ENCODE measurements at places on chromosomes 3 and 15. TPM values are rescaled to one million over a fixed set of nuclear protein-coding genes. Genes with fewer than 3 reads are reported as not detected.

DNA sequence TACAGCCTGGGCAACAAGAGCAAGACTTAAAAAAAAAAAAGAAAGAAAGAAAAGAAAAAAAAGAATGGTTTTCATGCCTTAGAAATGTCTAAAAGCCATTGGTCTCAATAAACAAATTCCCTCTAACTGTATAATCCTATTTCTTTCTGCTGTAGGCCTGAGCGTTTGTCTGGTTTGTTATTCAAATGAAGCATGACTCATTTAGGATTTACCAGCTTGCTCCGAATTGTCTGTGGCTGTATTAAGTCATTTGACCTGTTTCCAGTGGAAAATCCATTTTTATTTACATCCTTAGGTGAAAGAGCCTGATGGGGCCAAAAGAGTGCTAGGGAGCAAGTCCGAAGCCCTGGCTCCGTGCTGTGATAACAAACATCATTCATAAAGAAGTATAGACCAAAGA lies 73.8 kb downstream of the BDH1 start:
- no peak overlapping the region for H3K4me3 ChIP-seq
- no peaks in the 10 kb centered on the region for H3K36me3 ChIP-seq
- H3K4me1 ChIP-seq: no peaks in the 10 kb centered on the region
- no peak for DNase-seq
- no peak overlapping the region for H3K27ac ChIP-seq

Gene ZNF717
- total RNA-seq: 22.0 TPM

Gene MAPKBP1
- 5.9 TPM for total RNA-seq

Gene P3H2
- total RNA-seq: 12.6 TPM

DNA sequence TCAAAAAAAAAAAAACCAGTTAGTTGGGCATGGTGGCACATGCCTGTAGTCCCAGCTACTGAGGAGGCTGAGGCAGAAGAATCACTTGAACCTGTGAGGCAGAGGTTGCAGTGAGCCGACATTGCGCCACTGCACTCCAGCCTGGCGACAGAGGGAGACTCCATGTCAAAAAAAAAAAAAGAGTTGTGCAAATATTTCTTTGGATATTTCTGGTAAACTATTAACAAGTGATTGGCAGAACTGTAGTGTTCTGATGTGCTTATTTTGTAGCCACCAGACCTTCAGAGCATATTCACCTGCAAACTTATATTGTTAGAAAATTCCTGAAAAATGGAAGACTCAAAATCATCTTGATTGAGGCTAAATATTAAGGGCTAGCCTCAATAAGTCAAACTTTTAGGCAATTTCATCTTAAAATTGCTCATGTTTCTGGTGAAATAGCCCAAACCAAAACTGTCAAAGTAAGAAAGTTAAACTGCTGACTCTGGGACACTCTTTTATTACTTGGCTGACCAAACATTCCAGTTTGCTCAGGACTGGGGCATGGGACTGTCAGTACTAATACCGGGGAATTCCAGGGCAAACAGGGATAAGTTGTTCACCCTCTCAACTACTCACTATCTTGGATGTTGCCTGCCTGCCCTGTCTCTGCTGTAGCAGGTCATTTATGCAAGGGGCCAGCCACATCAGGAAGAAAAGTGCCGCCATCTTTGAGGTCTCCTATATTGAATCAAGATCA lies 37.0 kb downstream of the ABHD2 start:
- H3K36me3 ChIP-seq: no peaks in the 10 kb centered on the region
- no peaks in the 10 kb centered on the region for H3K4me1 ChIP-seq
- no peak overlapping the region for H3K27ac ChIP-seq
- H3K4me3 ChIP-seq: no peak overlapping the region
- no peak for DNase-seq
- no peaks in the 10 kb centered on the region for H3K27me3 ChIP-seq

GRCh38 chr3:71171247-71171646 lies 412.3 kb downstream of the FOXP1 start:
- no peak overlapping the region for H3K4me3 ChIP-seq
- H3K27me3 ChIP-seq: no peaks in the 10 kb centered on the region
- H3K36me3 ChIP-seq: no peaks in the 10 kb centered on the region
- no peaks in the 10 kb centered on the region for H3K4me1 ChIP-seq

Gene BCL2A1
- 12.6 TPM for total RNA-seq

GRCh38 chr3:168865022-168865551 lies 769.4 kb upstream of the GOLIM4 start:
- H3K27ac ChIP-seq: no peak overlapping the region
- DNase-seq: no peak
- H3K4me3 ChIP-seq: no peak overlapping the region

GRCh38 chr3:7621046-7621630 lies 760.2 kb downstream of the GRM7 start:
- H3K27ac ChIP-seq: no peak overlapping the region
- no peaks in the 10 kb centered on the region for H3K4me1 ChIP-seq
- no peak overlapping the region for H3K4me3 ChIP-seq

DNA sequence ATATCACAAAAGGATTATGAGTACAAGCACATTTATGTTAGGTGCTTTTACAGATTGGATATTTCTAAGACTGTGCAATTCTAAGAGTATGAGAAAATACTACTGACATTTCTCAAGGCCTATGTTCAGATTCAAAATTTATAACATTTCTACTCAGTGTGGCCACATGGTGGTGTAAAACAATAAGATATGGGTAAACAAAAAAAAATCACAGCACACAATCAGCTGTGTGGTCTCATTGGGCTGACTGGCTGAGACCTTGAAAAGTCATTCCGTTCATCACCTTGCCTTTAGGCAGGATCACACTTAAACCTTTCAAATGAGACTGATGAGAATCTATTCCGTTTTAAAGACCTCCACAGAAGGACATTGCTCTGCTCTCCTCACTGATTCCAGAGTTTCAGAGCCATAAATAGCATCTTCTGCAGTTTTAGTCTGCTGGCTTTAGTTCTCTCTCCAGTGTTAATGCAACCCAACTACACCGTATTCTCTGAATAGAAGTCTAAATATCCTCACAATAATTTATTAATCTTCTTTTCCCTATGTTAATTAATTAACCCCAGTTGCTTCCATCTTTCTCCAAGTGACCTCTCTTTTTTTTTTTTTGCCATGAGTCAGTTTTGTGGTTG lies 158.2 kb downstream of the SPATA16 start:
- no peak overlapping the region for H3K4me3 ChIP-seq
- no peak overlapping the region for H3K27ac ChIP-seq
- H3K4me1 ChIP-seq: no peaks in the 10 kb centered on the region
- DNase-seq: no peak

DNA sequence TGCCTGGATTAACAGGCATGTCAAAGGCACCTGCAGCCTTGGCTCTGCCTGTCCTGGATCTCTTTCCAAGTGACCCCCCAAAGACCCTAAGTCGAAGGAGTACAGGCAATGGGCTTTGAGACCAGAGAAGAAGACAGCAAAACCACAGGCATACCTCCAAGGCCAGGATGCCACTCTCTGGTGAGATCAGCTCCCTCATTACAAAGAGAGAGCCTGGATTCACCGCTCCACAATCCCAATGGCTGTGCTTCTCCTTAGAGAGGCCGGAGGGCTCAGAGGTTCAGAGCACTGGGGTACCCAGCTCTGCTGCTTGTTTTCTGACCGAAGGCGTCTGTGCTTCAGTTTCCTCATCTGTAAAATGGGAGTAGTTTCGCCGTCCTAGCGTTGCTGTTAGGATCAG lies 154.6 kb upstream of the MEF2A start:
- H3K27ac ChIP-seq: no peak overlapping the region
- H3K27me3 ChIP-seq: no peaks in the 10 kb centered on the region
- no peak for DNase-seq
- H3K36me3 ChIP-seq: no peaks in the 10 kb centered on the region
- peaks cover 4% of the 10 kb centered on the region for H3K4me1 ChIP-seq

DNA sequence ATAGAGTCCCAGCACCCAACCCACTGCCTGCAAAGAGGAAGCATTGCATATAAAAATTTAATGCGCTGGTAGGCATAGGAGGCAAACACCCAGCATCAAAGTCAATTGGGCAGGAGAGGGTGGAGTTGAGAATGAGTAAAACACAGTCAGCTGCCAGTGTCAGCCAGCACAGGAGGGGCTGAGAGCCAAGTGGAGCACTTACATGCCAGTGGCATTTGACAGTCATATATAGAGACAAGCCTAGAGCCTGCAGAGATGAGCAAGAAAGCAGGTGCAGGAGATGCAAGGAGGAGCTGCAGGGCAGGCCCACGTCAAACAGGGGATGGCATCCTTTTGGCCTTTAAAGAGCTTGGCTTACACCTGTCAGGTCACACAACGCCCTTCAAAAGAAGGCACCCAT lies 27.6 kb upstream of the ZFAND6 start:
- DNase-seq: no peak
- no peak overlapping the region for H3K27ac ChIP-seq
- H3K27me3 ChIP-seq: no peaks in the 10 kb centered on the region
- H3K36me3 ChIP-seq: no peaks in the 10 kb centered on the region
- no peak overlapping the region for H3K4me3 ChIP-seq
